Panc1 (cell line): ENCODE measurements at places on chromosomes 6 and 20. TPM values are rescaled to one million over a fixed set of nuclear protein-coding genes. Genes with fewer than 3 reads are reported as not detected.

Gene MLN
- not detected for total RNA-seq

Gene HLA-G
- total RNA-seq: 0.62 TPM

Gene ENPP4
- total RNA-seq: 5.4 TPM

Gene HCRTR2
- total RNA-seq: not detected

Gene RNF217
- 37.7 TPM for total RNA-seq

Gene GLP1R
- not detected for total RNA-seq

Gene NDUFAF5
- total RNA-seq: 23.0 TPM

Gene SLC17A9
- 0.28 TPM for total RNA-seq

Gene SOBP
- 9.0 TPM for total RNA-seq

Gene SLC22A3
- total RNA-seq: not detected

Gene TRAPPC3L
- not detected for total RNA-seq

Gene BPIFB4
- not detected for total RNA-seq

Gene ZNF311
- 0.39 TPM for total RNA-seq

Gene TMEM74B
- total RNA-seq: 1.1 TPM

DNA sequence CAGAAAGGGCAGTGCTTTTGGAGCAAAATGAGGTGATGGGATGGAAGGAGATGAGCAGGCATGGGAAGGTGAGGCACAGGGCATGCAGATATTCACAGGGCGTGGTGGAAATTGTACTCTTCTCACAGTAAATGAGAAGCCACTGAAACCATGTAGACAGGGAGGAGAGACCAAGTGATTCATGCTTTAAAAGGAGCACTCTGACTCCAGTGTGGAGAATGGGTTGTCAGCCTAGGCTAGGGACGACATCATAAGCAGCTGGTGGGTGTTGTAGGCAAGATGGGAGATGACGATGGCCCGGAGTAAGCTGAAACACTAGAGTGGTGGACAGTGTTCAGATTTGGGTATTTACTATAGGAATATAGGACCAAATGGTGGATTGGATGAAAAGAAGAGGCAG is 18.4 kb downstream of the PDE7B start:
- DNase-seq: no peak

DNA sequence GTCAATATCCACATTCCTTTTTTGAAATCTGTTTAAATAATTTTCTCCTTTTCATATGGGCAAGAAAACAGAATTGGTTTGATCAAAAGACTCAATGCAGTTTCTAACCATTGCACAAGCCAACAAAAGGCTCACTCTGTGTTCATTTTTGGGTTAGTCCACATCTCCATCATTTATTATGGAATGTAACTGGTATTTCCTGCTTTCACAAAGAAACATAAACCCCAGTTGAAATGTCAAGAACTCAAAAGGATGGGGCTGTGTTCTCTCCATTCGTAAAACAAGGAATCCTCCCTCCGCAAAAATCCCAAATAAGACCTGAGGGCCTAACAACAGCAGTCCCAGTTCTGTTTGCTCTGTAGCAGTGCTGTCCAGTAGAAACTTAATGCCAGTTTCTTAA is 420.9 kb downstream of the GJA1 start:
- no peak for DNase-seq

DNA sequence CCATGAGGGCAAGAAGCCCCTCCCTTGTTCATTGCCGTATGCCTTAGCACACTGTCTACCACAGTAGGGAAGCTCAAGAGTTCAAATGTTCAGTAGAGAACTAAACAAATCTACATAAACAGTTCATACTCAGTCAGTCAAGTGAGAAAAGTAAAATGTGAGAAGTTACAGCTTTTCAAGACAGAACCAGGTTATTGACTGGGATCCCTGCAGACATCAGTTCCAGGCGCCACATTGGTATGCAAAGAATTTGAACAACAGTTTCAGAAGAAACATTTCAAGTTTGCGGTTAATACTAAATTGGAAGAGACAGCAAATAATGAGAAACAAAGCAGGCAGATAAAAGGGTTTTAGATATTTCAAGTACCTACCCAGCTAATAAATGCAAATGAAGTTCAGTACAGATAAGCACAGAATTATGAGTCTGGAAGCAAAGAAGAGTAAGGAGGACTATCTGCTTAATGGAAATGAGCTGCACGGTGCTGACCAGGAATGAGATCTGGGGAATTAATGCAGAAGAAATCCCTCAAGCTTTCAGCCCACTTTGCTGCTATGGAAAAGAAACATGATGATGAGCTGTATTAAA is 246.2 kb downstream of the HACE1 start:
- DNase-seq: no peak

DNA sequence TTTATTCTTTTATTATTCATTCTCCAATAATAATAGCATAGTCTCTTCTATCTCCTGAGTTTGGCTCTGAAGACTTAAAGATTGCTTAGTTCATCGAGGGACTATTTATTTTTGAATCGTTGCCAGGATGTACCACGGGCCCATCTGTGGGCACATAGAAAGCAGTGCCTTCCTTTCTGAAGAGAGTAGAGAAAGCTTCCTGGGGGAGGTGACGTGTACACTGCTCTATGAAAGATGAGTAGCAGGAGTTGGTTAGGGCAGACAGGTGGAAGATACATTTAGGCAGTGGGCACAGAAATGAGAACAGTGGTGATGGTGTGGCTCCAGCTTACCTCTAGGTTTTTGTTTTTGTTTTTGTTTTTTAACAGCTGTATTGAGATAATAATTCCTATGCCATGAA is 98.4 kb downstream of the CDKAL1 start:
- no peak for DNase-seq

DNA sequence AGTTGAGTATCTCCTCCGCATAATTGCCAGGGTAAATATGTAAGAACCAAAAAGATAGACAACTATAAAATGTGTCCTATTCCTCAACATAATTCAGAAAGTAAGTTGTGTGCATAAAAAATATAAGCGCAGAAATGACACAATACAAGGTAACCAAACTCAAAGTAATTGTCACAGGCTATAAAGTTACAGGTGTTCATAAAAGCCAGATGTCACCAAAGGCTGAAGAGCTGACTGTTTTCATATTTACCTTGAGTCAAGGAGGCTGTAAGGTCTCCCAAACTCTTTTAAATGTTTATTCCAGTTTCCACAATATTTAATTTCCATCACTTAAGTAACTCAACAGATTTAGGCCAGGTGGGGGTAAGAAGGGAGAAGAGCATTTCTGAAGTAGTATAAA is 192.2 kb upstream of the MARCKS start:
- DNase-seq: no peak

DNA sequence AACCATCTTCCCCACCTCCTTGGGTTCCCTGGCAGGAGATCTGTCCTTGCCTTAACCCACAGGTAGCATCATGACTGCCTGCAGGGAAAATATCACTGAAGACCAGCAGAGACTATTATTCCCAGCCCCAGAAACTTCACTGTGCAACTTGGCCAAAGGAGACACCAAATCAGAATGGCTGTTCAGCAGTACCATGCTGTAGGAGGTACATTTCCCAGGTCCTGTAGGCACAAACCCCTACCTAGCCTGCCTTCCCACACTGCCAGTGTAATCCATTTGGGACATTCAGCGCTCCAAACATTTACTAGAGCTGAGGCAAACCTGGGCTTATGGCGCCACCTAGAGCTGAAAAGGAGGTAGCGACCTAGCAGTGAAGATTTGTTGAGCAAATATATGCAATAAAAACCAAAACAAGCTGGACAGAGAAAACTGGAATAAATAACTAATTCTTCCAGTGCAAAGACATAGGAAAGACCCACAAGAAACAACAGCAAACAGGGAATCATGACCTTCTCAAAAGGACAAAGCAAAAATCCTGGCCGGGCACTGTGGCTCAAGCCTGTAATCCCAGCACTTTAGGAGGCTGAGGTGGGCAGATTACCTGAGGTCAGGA is 60.3 kb downstream of the VTA1 start:
- peak; percentile 5 for DNase-seq

GRCh38 chr20:36632147-36632486 is 13.9 kb downstream of the SLA2 start:
- no peak for DNase-seq

DNA sequence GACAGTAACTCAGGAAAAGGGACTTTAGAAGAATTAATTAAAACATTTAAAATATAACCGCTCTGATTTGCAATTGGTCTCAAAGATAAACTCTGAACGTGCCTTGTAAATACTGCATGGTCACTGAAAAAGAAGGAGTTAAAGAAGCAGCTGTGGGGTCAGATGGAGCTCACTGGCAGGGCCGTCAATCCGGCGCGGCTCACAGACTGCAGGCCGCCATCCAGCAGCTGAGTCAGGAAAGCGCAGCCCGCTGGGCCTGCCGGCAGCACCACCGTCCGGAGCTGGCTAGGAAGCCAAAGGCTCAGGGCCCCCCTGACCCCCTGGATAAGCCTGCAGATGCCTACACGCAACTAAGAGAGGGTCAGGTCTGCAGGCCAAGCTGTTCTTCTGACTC is 54.2 kb upstream of the FRMD1 start:
- no peak for DNase-seq

GRCh38 chr6:141401851-141402250 is 730.9 kb upstream of the GJE1 start:
- DNase-seq: no peak

DNA sequence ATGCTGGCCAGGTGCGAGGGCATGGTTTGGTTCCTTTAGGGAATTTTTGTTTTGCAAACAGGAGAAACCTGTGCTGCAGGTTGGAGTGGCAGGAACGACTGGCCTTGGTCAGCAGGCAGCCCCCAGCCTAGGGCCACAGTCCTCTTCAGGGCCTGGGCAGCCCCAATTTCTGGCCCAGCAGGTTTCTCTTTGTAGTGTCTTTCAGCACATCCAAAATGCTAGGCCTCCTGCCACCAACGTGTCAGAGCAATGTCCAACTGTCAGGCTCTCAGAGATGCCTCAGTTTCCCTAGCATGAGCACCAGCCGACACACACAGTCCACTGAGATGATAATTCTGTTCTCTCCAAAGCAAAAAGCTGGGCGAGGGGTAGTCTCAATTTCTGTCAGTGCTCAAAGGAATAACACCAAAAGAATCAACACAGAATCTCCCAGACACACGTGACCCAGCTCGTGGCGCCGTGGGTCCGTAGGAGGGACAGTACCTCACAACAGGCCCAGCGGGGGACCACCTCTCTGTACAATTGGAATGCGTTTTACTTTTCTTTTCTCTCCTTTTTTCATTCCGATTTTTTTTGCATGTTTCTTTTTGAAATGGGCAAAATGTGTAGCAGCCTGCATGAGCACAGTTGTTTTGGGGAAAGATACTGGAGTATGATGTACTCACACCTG is 125.9 kb downstream of the TAF4 start:
- no peak for DNase-seq

DNA sequence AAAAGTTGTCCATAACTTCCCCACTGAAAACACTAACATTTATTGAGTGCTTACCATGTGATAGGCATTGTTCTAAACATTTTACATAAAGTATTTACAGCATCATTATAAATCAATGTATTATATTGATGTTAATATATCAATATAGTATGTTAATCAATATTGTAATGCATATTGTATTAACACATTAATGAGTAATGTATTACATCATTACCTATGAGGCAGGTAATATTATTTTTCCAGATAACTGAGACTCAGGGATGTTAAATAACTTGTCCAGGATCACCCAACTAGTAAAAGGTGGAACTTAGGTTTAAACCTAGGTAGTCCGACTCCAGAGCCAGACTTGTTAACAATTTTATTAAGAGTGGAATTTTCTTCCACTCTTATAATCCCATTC is 12.2 kb upstream of the TREM2 start:
- no peak for DNase-seq

DNA sequence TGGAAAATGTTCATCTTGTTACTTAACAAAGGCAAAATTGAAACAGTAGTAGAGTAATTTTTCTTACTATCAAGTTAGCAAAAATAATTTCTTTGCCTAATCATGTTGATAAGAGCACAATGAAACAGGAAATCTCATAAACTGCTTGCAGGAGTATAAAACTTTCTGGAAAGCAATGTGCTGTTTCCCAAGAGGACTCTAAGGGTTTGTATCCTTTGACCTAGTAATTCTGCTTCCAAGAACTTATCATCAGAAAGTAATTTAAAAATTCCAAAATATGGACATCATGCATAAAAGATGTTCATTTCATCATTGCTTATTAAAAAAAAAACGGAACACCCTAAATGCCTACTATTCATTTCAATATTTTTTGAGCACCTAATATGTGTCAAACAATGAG is 46.1 kb upstream of the TNFAIP3 start:
- DNase-seq: no peak

- DNase-seq: no peak
Observed at GRCh38 chr6:129759796-129760605, 50.0 kb upstream of the ARHGAP18 start.

GRCh38 chr6:110813338-110814101 is 1.7 kb downstream of the CDK19 start:
- DNase-seq: no peak

- no peak for DNase-seq
Observed at GRCh38 chr6:112906726-112907125, 559.6 kb downstream of the RFPL4B start.

DNA sequence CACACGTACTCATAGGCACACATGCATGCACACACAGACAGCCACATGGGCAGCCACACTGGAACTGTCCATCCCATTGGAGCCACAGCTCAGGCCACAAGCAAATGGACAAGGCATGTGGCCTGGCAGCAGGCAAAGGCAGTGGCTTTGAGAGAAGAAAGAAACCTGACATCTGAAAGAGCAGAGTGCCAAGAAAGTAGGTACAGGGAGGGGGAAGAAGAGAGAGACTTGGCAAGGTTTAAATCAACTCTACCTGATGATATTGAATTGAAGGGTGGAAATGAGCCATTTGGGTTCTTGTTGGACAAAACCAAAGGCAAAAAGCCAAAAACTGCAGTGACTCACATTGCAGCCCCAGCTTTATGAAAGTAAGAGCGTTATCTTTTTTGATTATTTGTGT is 142.7 kb downstream of the PCSK2 start:
- no peak for DNase-seq

DNA sequence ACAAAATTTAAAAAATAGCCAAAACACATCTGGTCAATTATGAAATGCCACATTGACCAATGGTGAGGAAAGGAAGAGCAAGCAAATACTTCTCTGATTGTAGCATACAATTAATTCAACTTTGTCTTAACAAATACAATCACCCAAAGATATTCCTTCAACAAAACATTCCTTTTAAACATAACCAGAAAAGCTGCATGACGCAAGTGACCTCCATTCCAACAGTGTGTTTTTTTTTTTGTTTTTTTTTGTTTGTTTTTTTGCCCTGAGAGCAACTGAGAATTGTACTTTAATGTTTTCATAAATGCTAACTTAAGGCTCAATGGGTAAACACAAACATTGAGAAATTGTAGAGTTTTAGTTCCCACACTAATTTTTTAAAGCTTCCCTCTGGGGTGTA is 184.4 kb downstream of the PTPRK start:
- DNase-seq: no peak

GRCh38 chr20:5078399-5078958 is 41.3 kb downstream of the PCNA start:
- no peak for DNase-seq

DNA sequence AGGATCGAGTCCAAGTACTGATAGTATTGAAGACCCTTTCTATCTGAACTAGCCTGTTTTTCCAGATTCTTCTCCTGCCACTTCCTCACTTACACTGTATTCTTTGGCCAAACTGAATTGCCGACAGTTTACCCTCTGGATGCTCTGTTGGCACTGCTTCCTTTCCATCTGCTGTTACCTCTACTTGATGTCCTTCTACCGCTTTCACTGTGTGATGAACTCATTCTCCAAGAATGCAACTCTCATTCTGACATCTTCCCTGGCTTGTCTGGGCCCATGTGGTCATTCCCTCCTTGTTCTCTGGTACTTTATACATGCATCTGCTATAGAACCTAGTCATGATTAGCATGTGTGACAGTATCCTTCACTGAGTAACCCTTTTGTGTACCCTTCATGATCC is 16.3 kb downstream of the RPRD1B start:
- DNase-seq: no peak
